T-helper 17 cell (primary cell): ENCODE measurements at places on chromosomes 3 and 15.

DNA sequence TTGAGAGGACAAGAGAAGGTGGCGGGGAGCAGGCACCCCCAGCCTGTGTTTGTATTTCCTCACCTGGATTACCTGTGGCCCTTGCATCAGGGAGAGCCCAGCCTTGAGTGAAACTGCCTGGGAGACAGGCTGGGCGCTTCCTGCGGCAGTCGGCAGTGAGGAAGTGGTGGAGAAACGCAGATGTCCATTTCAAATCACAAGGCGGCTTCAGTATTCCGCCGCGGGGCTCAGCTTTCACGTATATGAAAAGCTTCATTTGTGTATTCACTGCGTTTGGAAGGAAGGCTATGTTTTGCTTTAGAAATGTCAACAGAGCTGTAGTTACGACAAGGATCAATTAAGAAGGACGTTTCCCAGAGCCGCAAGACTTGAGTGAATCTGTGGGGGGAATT lies 167.4 kb upstream of the CTDSPL start:
- no peak for DNase-seq

- DNase-seq: no peak
These were observed 208.3 kb upstream of the RBMS3 start for GRCh38 chr3:29072611-29073010.

DNA sequence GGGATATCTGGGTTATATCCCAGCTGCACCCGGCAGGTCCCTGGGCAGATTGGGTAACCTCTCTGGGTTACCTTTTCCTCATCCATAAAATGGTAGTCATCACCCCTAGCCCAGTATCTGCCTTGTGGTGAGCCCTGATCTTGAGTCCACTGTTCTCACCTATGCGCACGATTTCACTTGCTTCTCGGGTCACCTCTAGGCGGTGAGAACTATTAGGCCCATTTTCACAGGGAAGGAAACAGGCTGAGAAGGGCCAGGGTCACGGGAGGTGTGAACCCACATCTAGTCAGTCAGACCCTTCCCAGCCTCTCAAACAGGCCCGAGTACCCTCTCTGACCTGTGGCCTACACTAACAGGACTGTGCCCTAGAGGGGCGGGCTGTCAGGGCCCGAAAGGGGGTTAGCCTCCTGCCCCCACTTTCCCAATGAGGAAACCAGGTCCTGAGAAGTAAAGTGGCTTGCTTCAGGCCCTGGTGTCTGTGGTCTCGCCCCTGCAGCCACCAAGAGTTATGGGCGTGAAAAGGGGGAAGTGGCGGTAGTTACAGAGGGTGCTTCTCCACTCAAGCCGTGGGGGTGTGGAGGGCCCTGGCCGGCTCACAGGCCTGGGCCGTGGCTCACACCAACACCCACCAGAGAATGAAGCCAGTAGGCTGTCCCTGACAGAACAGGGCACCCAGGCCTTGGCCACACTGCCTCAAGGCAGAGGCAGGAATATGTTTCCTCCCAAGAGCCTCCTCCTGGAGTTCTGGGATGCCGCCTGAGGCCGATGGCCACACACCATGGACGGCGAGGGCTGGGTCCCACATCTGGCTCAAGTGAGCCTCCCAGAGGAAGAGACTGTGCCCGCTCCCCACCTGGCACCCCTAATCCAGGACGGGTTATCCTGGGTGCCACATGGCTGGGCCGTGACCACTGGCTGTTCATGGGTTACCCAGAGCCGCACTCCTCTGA lies 19.5 kb downstream of the PSTPIP1 start:
- DNase-seq: no peak

- DNase-seq: peak; percentile 13
These were observed 24.9 kb upstream of the GATM start for GRCh38 chr15:45402955-45403877.

DNA sequence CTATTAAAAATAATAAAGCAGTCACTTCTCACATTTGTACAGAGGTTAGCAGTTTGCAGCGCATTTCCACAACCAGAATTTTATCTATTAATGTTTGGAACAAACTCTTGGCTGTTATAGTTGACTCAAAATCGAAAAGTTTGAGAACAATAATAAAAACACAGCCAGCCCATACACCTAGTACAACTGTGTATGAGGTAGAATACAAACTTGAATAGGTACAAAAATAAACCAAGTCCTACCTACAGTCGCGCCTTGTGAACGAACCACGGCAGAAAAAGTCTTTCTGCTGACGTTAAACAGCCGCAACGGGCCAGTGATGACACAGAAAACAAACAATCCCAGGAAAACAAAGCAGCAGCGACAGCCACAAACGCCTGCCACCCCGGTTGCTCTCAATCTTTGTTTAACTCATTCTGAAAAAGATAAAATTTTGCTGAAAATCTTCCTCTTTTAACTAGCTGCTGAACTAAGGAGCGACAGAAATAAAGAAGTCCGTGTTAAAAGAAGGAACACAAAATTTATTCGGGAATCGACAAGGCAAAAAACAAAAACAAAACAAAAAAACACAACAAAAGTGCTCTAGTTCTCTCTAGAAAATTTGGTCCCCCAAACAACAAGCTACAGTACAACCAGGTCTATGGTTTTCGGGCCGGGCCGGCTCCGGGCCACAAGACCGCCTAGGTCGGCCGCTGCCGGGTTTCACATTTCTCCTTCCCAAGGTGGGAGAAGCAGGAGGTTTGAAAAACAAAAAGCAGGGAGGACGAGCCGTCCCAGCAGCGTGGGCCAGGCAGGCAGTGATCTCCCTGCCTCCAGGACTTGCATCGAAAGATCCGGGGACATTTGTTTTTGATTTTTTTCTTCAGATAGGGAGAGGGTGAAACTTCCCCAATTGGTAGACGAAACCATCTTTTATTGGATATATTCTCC lies 2.9 kb downstream of the FOXL2 start:
- no peak for DNase-seq

GRCh38 chr3:39150803-39151631 lies 2.4 kb downstream of the CSRNP1 start:
- DNase-seq: no peak

DNA sequence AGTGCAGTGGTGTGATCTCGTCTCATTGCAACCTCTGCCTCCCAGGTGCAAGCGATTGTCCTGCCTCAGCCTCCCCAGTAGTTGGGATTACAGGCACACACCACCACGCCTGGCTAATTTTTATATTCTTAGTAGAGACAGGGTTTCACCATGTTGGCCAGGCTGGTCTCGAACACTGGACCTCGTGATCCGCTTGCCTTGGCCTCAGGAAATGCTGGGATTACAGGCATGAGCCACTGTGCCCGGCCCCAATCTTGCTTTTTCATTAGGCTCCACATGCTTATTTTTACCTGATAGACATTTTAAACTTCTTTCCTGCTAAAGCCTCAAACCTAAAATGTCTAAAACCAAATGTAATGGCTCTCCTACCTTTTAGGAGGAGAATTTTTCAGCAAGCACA lies 817.0 kb upstream of the NECTIN3 start:
- no peak for DNase-seq

- no peak for DNase-seq
These were observed 89.3 kb downstream of the CHD2 start for GRCh38 chr15:92989470-92989869.

DNA sequence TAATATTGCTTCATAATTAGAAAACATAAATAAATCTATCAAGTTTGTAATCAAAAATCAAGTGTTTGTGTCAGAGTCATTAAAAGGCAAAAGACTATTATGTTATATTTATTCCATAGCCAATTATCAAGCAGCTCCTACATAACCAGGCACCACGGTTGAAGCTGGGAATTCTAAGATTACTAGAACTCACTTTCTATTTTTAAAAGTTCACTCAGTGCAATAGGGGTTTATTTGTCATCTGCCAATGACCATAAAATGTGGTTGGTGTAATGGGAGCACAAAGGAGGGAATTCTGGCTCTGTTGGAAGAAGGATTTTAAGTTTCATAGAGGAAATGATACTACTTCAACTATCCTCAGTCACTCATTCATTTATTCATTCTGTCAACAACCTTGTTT lies 57.7 kb downstream of the TRIM69 start:
- no peak for DNase-seq

- no peak for DNase-seq
These were observed 681 bp downstream of the PIK3CB start for GRCh38 chr3:138833899-138834595.

GRCh38 chr3:151383111-151383510 lies 1.4 kb downstream of the P2RY12 start:
- no peak for DNase-seq

DNA sequence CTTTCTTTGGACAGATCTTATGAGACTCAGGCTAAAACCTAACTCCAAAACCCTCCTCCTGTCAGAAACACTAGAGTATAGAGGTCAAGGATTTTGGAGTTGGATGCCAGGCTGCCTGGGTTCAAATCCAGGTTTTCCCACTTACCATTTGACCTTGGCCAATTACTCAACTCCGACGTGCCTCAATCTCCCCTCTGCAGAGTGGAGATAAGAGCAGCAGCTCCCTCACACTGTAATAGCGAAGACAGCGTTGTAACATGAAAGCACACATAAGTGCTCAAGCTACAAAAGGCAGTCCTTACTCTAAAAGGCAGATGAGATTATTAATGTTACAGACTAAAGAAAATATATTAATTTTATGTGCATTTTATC lies 90.1 kb downstream of the IGF2BP2 start:
- DNase-seq: no peak

DNA sequence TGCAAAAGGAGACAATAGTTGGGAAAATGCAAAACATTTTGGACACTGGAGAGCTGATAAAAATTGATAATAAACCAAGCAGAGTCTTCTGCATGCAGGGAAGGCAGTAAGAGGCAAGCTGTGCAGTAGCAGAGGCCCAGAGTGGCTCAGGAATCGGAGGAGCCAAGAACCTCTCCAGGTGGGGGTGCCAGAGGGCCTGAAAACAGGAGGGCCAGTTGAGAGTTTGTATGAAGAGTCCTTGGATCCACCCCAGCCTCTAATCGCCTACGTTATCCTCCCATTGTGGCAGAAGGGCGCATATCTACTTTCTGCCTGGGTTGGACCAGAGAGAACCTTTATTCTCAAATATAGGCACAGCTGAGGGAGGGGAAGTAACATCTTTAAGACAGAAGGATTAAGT lies 48.9 kb upstream of the RBP1 start:
- DNase-seq: no peak

DNA sequence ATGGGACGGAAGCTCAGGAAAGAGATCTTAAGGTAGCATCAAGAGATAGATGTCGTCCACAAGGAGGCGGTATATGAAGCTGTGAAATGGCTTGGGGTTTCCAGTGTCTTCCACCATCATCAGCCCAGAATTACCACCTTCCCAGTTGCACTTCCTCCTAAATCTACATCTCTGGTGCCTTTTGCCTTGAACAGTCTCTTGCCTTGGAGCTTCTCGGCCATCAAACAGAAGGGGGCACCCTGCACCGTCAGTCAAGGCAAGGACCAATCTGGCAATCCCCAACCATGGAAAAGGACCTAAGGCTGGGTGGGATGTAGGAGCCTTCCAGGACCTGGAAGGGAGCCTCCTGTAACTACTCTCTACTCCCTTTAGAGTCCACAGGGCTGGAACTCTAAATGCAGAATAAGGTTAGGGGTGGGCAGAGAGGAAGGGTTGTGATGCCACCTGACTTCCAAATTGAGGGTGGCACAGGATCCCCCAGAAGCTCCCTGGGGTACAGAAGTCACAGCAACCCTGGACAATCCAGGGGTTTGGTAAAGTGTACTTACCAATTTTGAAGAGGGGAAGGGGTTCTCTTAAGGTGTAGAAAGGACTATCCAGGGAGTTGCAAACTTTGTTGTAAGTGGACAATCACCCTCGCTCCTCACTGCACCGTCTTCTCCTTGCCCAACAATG lies 1.0 kb upstream of the RYR3 start:
- DNase-seq: no peak

- DNase-seq: no peak
These were observed 103.7 kb downstream of the MEX3B start for GRCh38 chr15:81942157-81942556.

DNA sequence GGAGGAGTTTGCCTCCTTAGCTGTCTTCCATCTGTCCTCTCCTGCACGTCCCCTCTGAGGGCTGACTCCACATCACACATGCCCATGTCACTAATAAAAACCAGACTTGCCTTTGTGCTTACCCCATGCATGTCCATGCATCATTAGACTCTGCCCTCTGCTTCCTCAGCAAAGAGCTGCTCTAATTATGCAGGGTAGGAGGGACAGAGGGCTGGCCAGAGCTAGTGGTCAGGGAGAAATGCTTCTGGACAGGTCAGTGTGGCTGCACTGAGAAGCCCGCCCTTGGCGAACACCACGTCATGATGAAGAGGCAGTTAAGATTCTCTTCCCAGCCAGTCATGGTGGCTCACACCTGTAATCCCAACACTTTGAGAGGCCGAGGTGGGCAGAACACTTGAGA lies 8.9 kb downstream of the CA12 start:
- DNase-seq: no peak

GRCh38 chr3:48505146-48505545 lies 1.2 kb upstream of the SHISA5 start:
- no peak for DNase-seq

DNA sequence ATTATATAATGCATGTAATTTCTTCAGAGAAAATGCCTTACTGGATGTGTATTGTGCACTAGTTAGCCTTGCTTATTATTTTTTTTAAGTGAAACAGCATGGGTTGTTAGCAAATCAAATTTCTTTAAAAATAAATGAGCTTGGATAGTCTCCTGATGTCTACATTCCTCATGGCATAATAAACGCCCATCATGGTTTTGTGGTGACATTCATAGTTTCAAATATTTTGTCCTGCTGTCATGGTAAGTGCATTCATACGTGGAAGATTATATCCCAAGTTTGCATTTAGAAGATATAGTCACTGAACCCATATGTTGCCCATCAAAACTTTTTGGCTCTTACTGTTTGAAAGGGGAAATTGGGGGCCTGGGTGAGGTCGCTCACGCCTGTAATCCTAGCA lies 130.7 kb downstream of the ALCAM start:
- DNase-seq: no peak

- no peak for DNase-seq
These were observed 156.7 kb upstream of the MEF2A start for GRCh38 chr15:99409097-99409473.

DNA sequence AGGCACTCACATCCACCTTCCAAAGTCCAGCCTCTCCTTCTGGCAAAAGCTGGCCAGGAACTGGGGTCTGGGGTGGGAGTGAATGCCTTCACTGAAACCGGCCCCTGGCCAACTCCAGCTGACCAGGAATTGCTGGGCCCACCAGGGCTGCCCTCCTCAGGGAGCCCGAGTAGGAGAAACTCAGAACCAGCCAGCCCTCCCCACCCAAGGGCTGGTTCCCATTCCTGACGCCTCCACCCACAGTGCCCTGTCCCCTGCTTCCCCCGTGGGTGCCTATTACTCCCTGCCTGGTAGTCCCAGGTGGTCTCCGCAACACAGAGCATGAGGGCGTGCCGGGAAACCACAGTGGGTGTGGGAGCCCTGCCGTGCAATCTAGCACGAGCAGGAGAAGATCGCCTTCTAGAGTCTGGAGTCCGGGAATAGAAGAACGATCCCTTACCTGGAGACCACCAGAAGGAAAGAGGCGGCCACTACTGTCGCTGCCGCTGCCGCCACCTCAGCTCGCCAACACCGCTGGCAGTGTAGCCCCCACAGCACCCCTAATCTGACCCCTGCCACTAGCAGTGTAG lies 178.8 kb downstream of the POTEB3 start:
- peak; percentile 14 for DNase-seq

GRCh38 chr15:52370010-52370409 lies 74.4 kb upstream of the MYO5C start:
- DNase-seq: no peak
